ENCODE measurements at places on chromosomes 13 and 19.

DNA sequence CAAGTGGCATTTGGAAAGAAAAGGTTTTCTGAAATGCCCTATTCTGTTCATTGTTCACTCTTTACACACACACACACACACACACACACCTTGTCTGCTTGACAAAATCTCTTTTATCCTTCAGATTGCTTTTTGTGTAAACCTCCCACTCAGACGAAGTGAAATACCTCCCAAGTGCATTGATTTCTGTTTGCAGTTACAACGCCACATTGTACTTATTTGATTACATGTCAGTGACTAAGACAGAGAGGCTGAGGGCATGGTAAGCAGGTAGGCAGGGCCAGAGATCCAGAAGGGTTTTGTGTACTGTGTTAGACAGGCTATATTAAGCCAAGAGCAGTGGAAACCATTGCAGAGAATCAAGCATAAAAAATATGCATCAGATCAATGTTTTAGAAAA, 561.8 kb downstream of the GPC6 start:
- no peak for DNase-seq

- peak; percentile 58 for DNase-seq
These were observed 3.0 kb downstream of the GADD45B start for GRCh38 chr19:2478756-2479555.

DNA sequence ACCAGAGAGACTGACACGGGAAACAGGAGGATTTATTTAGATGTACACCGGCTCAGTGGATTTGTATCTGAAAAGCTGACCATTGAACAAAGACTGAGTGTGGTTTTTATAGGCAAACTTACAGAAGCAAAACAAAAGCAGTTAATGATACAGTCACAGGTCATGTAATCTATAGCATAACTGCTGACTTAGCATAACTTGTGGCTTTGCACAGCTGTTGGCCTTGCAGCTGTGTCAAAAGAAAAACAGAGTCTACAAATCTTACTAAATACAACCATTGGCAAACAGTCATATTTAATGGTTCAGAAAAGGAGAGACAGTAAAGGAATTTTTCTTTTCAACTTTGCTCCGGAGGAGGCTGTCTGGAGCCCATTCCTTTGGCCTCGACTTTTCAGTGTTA, 2.3 kb upstream of the ILF3 start:
- no peak for DNase-seq

- DNase-seq, result peak; percentile 71
These were observed 20.1 kb upstream of the ZNRF4 start for GRCh38 chr19:5434970-5435641.

DNA sequence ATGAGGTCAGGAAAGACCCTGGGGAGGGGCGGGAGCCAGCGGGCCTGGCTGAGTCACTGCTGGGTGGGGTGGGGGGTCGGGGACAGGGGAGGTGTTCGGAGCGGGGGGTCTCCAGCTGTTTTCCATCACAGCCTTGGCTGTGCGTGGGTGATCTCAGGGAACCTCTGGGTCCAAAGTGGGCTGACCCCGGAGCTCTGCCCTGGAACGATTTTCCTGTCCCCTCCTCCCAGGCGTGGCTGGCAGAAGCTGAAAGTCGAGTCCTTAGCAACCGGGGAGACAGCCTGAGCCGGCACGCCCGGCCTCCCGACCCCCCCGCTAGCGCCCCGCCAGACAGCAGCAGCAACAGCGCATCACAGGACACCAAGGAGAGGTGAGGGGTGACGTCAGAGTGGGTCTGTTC, 10.6 kb downstream of the TRIP10 start:
- no peak for DNase-seq

GRCh38 chr19:2223959-2224358, 12.2 kb downstream of the PLEKHJ1 start:
- DNase-seq, result no peak

- no peak for DNase-seq
These were observed 82.5 kb upstream of the FGF14 start for GRCh38 chr13:102484329-102484728.

GRCh38 chr19:35533822-35534392, 651 bp downstream of the GAPDHS start:
- peak; percentile 25 for DNase-seq

GRCh38 chr13:81048026-81048461, 707.1 kb upstream of the SPRY2 start:
- DNase-seq, result no peak

GRCh38 chr19:33861950-33862349, 65.3 kb downstream of the KCTD15 start:
- DNase-seq, result no peak

DNA sequence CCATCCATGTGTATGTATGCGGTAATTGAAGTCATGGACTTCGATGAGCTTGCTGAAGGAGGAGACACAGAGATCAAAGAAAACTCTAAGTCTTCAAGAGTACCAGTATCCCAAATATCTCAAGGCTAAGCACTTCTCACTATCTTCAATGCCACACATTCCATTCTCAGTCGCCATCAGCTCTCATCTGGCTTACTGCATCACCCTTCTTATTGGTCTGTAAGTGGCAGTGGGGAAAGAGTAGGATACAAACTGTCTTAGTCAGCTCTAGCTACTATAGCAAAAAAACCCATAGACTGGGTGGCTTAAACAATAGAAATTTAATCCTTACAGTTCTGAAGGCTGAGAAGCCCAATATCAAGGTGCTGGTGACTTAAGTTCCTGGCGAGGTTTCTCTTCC, 218.7 kb downstream of the POSTN start:
- no peak for DNase-seq

- DNase-seq, result no peak
These were observed 61.0 kb downstream of the EDNRB start for GRCh38 chr13:77857531-77858209.

DNA sequence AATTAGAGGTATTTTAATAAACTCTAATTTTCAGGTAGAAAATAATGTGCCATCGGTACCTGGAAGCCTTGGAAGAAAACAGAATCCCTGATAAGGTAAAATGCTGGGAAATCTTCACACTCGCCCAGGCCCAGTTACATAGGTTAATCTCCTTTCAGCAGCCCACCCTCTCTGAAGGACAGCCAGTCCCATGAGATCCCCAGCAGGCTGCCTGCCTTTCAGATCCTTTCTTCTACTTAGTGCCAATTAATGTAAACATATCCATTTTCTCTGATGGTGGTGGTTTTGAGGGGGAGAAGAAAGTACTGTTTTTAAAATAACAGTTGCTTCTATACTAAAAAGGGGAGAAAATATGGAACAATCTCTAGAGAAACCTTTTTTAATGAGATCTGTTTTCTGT, 12.2 kb downstream of the SMAD9 start:
- DNase-seq, result no peak

GRCh38 chr19:5547881-5548280, 19.9 kb downstream of the TINCR start:
- peak; percentile 20 for DNase-seq

GRCh38 chr13:35797991-35798390, 321.5 kb upstream of the MAB21L1 start:
- no peak for DNase-seq

- no peak for DNase-seq
These were observed 188.5 kb upstream of the HTR2A start for GRCh38 chr13:47085346-47085745.

GRCh38 chr19:50546527-50547221, 21.6 kb downstream of the LRRC4B start:
- no peak for DNase-seq

- no peak for DNase-seq
These were observed 31.6 kb downstream of the WDR87 start for GRCh38 chr19:37874784-37875183.

DNA sequence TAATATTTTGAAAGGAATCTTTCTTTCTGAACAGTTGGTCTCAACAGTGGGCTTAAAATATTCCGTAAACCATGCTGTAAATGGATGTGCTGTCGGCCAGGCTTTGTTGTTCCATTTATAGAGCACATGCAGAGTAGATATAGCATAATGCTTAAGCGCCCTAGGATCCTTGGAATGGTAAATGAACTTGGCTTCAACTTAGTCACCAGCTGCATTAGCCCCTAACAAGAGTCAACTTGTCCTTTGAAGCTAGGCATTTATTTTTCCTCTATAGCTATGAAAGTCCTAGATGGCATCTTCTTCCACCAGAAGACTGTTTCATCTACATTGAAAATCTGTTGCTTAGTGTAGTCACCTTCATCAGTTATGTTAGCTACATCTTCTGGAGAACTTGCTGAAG, 47.6 kb downstream of the SACS start:
- no peak for DNase-seq

GRCh38 chr13:77513719-77514335, 21.7 kb upstream of the SCEL start:
- no peak for DNase-seq

GRCh38 chr13:96248103-96248502, 158.2 kb downstream of the HS6ST3 start:
- DNase-seq, result no peak

- no peak for DNase-seq
These were observed 100.0 kb downstream of the RNF17 start for GRCh38 chr13:24863748-24864540.

DNA sequence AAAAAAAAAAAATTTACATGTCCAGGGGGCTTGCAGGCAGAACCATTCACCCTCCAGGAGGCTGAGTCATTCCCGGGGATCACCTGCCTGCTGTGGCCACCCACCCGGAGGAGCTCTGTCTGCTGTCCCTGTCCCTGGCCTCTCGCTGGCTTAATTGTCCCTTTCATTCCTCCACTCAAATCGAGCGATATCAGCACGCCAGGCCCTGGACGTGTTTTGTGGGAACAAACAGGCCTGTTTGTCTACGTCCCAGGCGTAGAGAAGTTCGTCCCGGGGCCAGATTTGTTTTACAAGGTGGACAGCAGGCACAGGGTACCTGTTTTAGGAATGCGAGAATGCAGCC, 21.2 kb downstream of the SULT2B1 start:
- no peak for DNase-seq

DNA sequence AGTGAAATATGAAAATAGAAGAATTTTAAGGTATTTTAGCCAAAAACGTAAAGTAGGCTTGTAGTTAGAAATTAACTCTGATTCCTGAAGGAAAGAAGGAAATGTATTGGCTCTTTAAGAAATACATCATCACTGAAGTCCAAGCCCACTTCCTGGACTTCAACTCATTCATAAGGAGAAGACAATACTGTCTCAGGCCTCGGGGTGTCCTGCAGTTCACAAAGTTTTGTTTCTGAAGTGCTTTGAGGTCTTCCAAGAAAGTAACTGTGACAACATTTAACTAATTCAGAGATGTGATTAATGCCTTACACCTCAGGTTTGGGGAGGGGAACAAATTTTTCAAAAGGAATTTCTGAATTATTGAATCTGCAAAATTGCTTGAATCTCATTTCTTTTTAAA, 65.8 kb upstream of the STARD13 start:
- no peak for DNase-seq

DNA sequence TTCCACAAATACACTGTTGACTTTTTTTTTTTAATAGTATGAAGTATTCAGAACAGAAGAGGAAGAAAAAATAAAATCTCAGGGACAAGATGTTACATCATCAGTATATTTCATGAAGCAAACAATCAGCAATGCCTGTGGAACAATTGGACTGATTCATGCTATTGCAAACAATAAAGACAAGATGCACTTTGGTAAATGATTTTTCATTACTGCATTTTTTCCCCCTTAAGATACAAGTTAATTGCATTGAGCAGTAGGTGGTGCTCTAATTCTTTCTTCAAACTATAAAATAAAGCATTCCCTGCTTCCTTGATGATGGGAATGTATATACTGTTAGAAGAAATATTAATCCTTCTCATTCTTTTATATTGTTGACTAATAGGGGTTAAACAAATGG, 17.1 kb downstream of the UCHL3 start:
- no peak for DNase-seq

GRCh38 chr13:112688560-112689302, 1.1 kb upstream of the ATP11A start:
- peak; percentile 71 for DNase-seq

GRCh38 chr19:2634228-2634951, 68.1 kb downstream of the GNG7 start:
- DNase-seq, result no peak

DNA sequence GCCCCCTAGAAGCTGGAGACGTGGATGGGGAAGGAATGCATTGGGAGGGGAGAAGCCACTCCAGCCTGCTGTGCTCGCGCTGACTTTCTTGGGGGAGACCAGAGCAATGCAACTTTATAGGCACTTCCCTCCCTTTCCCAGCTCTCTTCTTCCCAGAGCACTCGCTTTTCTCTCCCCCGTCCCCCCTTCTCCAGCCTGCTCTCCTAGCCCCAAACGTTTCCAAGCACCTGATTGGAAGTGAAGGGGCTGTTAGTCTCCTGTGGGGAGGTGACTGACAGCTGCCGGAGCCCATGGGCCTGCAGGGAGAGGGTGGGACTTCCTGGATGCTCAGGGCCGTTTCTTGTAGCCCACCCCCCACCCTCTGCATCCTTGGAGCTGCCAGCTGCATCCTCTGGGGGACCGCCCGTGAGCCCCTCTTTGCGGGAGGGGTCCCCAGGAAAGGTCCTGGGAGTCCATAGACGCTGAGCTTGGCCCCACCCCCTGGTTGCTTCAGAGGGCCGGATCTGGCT, 2.5 kb downstream of the HDGFL2 start:
- DNase-seq, result peak; percentile 35

GRCh38 chr13:60838581-60838980, 441.6 kb downstream of the TDRD3 start:
- no peak for DNase-seq

DNA sequence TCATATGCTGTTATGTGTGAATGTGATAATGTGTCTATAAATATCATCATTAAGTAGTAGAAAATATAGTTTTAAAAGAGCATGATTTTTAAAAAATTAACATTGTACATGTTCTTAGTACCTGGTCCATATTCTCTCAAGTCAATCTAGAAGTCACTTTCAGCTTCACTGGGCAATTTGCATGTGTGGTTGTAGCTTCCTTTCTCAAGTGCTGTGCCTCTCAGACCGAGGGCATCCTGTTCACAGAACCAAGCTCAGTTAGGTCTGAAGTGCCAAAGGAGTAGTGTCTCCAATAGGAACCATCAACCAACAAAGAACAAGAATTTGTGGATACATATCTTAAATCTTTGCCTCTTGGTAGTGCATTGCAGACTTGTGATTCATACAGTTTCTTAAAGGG, 541.8 kb upstream of the SLC10A2 start:
- no peak for DNase-seq

DNA sequence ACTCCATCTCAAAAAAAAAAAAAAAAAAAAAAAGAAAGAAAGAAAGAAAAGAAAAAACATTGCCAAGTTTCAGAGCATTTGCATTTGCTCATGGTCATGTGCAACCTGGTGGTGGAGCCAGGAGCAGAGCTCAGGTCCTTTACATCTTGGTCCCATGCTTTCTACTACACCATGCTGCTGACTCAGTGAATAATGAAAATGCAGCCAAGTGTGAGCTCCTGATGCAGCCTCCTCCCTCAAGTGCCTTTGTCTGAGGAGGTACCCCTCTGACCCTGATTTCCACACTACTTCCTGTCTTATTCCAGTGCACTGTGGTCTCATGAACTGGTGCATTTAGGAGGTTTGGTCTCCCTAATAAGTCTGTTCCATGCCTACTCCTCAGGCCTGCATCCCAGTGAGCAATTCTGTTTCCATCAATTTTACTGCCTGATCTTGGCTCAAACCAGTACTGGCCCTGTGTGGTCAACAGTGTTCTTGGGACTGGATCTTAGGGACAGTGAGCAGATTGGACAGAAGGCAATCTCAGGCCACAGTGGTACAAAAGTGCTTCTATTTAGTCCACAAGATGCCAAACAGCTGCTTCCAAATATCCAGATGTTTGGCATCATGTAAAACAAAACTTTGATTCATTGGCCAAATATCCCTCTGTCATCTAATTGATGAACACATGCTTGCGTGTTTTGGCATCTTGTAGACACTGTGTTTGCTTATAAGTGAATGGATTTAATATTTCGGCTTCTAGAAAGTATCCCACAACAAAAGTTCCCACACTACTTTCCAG, 28.8 kb upstream of the LRCH1 start:
- DNase-seq, result no peak

GRCh38 chr13:24700539-24700938, 20.3 kb downstream of the ATP12A start:
- no peak for DNase-seq
